Stimulated activated CD4-positive, alpha-beta T cell treated with anti-CD3 and anti-CD28 coated beads, Interleukin-1b, Interleukin-23, amount 100 ng/mL, for 24 hours (primary cell): ENCODE measurements at places on chromosomes 12 and 14.

DNA sequence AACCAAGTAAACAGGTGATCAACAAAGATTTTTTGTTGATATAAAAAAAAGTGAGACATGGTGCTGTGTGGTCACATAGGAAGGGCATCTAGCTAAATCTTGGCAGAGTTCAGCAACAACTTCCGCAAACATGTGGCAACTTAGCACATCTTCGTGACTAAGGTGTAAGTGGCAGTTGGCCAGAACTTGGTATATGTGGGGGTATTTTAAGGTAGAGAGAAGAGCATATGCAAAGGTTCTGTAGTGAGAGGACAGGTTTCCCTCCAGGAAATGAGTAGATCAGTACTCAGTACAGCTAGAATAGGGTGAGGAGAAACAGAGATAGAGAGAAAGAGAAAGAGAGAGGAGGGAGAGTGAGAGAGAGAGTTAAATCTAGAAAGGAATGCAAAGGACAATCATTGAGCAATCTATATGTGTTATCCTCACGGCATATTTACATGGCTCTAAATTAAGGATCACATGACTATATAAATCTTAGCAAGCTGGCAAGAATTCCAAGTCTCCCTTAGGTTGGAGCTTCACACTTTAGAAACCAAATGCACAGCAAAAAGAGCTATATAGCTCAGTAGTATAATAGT, 227.7 kb upstream of the HMGA2 start:
- no peak for DNase-seq

DNA sequence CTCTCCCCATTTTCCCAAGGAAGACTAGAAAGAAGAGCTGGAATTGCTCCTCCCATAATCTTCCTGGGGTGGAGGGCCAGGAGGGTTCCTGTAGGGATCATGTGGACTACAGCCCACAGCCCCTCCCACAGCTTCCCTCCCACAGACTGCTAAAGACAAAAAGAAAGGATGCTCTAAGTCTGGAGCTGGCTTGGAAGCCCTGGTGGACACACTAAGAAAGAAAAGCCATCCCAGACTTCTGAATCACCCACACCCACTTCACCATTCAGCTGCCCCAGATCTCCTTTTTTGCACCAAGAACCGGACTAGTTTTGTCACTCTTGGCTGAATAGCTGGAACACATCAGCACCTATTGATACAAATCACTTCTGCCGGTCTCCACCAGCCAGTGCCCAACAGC, 56.8 kb upstream of the PLXNC1 start:
- no peak for DNase-seq

DNA sequence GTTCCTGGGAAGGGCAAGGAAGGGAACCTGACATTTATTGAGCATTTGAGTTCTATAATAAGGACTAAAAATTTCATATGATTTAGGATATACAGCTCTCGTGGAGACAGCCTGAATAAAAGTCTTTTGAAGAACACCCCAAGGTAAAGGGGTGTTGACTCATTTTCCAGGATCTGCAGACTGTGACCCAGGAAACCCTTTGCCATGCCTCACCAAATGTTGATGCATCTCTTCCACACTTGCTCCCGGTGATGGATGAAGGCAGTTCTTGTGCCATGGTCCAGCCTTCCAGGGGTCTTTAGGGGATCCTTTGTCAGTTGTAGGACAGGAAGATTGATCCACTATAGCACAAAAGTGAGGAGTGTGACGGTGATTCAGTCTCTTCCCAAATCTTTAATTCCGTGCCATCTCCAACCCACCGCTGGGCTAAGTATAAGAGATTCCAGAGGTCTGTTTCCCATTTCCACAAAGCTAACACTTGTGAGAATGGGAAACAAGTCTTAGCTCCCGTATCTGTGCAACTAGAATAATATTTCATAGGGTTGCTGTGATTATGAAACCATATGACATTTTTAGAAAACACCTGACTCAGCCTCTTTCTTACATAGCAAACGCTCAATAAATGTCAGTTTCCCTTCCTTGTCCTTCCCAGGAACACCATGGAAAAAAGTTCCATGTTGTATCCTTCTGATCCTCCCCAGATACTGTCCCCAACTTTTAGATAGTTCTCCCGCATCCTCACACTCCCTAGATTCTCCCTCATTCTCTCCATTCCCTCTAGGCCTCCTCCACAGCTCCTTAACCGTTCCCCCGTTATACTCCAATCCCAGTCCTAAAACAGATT, 836 bp downstream of the AAAS start:
- no peak for DNase-seq

DNA sequence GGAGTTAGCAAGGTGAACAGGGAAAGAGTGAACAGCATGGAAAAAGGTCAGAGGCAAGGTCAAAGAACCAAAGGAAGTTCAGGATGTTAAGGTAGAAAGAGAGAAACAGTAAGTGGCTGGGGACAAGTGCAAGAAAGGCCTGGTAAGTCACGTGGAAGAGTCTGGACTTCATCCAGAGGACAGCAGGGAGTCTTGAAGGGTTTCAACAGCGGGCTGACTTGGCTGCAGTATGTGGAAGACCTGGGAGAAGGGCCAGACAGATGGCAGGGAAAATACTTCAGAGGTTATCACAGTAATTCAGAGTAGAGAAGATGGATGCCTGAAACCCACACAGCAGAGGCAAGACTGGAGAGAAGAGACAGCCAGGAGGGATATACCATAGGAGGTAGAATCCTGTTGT, 34.0 kb downstream of the CIT start:
- no peak for DNase-seq

- DNase-seq = no peak
Observed at GRCh38 chr12:122749569-122750332, 2.9 kb upstream of the DENR start.

DNA sequence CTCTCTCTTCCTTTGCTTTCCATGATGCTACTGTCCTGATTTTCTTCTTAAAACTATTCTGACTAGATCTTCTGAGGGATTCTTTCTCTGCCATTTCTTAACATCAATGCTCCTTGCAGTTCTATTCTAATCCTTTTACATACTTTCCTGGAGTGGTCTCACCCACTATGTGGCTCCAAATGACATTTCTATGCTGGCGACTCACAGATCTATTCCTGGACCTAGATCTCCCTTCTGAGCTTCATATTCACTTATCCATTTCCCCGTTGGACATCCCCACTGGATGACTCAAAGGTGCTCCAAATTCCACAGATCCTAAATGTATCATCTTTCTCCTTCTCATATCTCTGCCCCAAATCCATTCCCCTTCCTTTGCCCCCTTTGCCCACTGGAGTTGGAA, 4.1 kb downstream of the TEP1 start:
- no peak for DNase-seq

- DNase-seq = peak; percentile 58
Observed at GRCh38 chr14:77641534-77642341, 25.3 kb upstream of the SPTLC2 start.

- DNase-seq = no peak
Observed at GRCh38 chr12:1350934-1351240, 243.5 kb downstream of the FBXL14 start.
